ENCODE measurements at places on chromosomes 12 and 14. TPM values are rescaled to one million over a fixed set of nuclear protein-coding genes. Genes with fewer than 3 reads are reported as not detected.

Gene VDR
- total RNA-seq = 3.6 TPM

Gene LHX5
- not detected for total RNA-seq

Gene NUAK1
- 11.0 TPM for total RNA-seq

Gene PLEKHD1
- not detected for total RNA-seq

Gene OTX2
- not detected for total RNA-seq

Gene GPR162
- total RNA-seq = 0.70 TPM

Gene DPY19L2
- 2.6 TPM for total RNA-seq

Gene RARG
- 29.0 TPM for total RNA-seq

Gene LRTM2
- total RNA-seq = not detected

Gene LTBP2
- total RNA-seq = 8.0 TPM

Gene CLEC12A
- total RNA-seq = not detected

Gene DAO
- total RNA-seq = not detected

Gene AP4S1
- 5.8 TPM for total RNA-seq

Gene NAV3
- 11.0 TPM for total RNA-seq

Gene CHGA
- 1.3 TPM for total RNA-seq

Gene TRPV4
- total RNA-seq = 0.08 TPM

Gene IL22
- total RNA-seq = not detected

Gene ENDOU
- not detected for total RNA-seq

Gene KRT72
- not detected for total RNA-seq

Gene OR5AU1
- not detected for total RNA-seq

Gene PRR13
- total RNA-seq = 387 TPM

Gene CD4
- total RNA-seq = not detected

Gene HOTAIR
- total RNA-seq = not detected

Gene RAD51AP1
- total RNA-seq = 17.8 TPM

Gene GPX2
- 242 TPM for total RNA-seq

Gene HRK
- 0.43 TPM for total RNA-seq

Gene SRSF9
- total RNA-seq = 226 TPM

Gene NFE2
- total RNA-seq = 0.07 TPM

Gene CYP46A1
- total RNA-seq = 0.02 TPM

Gene DHH
- not detected for total RNA-seq

Gene INSM2
- total RNA-seq = 0.08 TPM

Gene PROX2
- not detected for total RNA-seq

Gene VPS29
- total RNA-seq = 145 TPM

Gene NPAS3
- total RNA-seq = not detected

Gene TMEM260
- 3.5 TPM for total RNA-seq

Gene SDR9C7
- total RNA-seq = not detected

Gene GPR137C
- total RNA-seq = 0.07 TPM

Gene RNASE3
- not detected for total RNA-seq

Gene C12orf50
- total RNA-seq = not detected

Gene LGR5
- total RNA-seq = not detected

Gene PLEKHG3
- 42.5 TPM for total RNA-seq

Gene TOX4
- 70.3 TPM for total RNA-seq

Gene NEUROD4
- not detected for total RNA-seq
